ENCODE measurements at places on chromosomes 3 and 15. TPM values are rescaled to one million over a fixed set of nuclear protein-coding genes. Genes with fewer than 3 reads are reported as not detected.

MSL2 gene
- total RNA-seq: 34.3 TPM

ST3GAL6 gene
- total RNA-seq: 8.7 TPM

DNA sequence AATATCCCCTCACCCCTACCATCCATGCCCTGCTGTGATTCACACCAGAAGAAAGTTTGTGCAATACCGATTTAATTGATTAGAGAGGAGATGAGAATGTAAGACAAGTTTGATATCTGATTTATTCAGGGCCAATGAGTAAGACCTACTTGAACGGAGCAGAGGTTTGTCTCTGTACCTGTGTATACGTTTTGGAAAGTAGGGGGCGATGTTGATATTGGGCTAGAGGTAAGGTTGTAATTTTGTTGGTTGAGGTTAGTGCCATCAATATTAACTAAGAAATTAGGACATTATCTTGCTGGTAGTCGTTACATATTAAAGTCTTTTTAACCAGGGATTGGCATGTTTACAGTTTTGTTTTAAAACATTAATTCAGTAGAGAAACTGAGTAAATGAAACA lies 20.5 kb downstream of the EAF2 start:
- ATAC-seq: no peak

DNA sequence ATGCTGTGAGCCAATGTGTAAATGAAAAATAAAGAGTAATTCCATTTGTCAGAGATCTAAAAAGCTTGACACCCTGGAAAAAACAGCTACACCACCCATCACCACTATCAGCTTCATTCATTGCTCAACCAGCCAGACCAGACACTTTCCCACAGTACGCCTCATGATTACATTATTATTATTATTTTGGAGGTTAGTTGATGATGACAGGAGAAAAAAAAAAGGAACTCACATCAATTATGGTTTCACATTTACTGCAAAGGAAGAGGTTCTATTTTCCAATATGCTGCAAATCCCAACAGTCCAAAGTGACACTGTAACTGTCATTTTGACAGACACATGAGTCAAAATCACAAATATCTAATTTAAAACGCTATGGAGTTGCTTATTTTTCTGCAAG lies 134.7 kb upstream of the TSC22D2 start:
- ATAC-seq: no peak

GRCh38 chr3:111603679-111604078 lies 8.5 kb upstream of the ZBED2 start:
- ATAC-seq: no peak

GRCh38 chr3:51311055-51311454 lies 74.0 kb upstream of the MANF start:
- no peak for ATAC-seq
